ENCODE measurements at places on chromosomes 6 and 20. TPM values are rescaled to one million over a fixed set of nuclear protein-coding genes. Genes with fewer than 3 reads are reported as not detected.

DNA sequence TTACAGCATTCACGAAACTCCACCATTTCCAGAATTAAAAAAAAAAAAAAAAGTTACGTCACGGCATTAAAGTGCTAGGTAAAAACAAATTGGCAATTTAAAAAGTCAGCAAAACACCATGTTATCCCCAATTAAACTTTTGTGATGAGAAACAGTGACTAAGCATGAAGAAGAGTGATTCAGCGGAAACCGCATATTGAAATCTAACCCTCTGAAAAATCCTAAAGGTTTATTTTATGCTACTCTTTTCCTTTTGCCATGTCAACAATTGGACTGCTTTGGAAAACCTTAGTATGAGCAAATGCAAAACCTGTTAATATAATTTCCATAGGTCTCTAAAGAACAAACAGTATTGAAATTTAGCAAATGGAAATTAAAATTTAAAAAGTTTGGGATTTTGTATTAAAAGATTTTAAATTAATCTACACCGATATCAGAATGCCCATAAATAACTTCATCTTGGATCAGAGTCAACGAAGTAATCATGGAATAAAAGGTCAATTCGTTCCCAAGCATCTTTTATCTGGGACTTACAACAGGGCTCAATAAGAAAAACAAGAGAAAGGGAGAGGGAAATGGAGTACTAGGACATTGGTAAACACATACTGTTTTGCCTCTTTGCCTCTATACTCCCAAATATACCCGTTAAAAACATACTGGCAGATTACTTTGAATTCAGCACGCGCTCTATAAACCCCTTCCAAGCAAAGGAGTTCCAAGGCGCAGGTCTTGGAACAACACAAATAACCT, 1.1 kb downstream of the FBXO30 start:
- no peak for DNase-seq

- DNase-seq: no peak
Measured at GRCh38 chr6:110410511-110410910, 4.9 kb downstream of the DDO start.

- DNase-seq: no peak
Measured at GRCh38 chr6:129253242-129253641, 370.3 kb downstream of the LAMA2 start.

DNA sequence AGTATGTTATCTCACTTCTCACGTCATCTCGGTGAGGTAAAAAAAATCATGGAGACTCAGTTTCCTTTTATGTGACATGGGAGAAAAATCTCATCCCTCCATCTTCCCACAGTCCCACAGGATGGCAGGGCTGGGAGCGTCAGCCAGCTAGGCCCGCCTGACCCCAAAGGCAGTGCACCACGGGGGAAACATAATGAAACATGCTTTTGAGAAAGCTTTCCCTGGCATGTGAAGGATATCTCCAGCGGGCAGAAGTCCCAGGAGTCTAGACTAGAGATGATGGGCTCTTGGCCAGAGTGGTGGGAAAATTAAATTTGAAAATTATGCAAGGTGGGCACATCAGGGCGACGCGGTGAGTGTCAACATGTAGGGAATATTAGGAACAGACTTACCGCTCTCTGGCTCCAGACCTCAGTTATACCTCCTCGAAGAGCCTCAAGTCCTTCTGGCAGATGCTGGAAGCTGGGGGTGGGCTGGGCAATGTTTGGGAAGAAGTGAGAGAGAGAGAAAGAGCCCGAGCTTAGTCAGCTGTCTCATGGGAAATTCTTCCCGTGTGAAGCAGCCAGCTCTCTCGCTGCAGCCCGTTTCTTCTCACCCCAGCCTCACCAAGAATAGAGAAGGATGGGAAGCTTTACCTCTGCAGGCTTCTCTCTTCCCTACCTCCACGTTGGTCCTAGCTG, 52.3 kb downstream of the MOCS1 start:
- DNase-seq: no peak

DNA sequence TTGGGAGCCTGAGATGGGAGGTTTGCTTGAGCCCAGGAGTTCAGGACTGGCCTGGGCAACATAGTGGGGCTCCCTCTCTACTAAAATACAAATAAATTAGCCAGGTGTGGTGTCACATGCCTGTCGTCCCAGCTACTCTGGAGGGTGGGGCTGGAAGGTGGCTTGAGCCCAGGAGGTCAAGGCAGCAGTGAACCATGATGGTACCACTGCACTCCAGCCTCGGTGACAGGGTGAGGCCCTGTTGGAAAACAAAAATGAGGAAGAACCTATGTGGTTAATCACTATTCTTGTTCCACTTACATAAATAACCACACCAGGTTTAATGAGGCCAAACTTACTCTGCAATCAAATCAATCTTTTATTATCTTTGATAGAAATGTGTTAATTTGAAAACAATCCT, 5.4 kb downstream of the PPDPF start:
- no peak for DNase-seq

GRCh38 chr6:80940571-80940970, 811.9 kb downstream of the TENT5A start:
- no peak for DNase-seq

DNA sequence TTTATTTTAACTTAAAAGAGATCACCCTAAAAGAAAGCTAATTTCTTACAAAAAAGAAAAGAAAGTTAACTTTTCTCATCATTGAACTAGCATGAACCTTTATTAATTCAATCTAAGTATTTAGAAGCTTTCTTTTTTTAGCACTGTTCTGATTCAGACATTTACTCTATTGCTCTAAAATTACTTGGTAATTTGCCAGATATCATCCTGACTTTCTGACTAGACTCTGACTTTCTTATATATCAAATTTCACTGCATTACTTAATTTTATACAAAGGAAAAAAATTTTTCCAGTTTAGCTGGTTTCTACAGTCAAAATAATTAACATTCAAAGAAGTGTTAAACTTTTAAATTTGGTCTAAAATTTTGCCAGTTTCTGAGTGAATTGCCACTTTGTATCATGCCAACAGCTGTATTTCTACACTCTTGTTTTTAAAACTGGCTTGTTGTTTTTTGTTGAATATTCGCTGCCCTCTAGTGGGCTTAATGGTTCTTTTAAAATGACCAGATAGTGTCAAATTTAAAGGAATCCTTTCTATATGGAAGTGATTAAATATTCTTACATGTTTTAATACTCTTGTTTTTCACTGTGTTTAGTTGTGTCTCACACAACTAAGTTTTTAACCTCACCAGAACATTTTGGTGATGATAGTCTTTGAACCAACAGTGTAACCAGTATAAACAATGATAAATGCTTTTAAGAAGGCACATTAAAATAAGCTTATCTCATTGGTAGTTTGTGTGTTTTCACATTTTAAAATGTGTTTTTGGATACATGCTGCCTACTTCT, 102.0 kb downstream of the POPDC3 start:
- DNase-seq: no peak

DNA sequence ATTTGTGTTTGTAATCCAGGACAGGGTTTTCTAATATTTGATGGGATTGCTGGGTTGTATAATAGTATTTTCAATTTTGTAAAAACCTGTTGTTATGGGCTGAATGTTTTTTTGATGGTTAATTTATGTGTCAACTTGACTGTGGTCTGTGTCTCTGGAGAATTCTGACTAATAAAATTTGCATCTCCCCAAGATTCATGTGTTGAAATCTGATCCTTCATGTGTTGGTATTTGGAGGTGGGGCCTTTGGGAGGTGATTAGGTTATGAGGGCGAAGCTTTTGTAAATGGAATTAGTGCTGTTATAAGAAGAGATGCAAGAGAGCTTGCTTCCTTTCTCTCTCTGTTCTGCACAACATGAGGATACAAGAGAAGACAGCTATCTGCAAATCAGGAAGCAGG, 48.7 kb upstream of the SAMD5 start:
- no peak for DNase-seq

DNA sequence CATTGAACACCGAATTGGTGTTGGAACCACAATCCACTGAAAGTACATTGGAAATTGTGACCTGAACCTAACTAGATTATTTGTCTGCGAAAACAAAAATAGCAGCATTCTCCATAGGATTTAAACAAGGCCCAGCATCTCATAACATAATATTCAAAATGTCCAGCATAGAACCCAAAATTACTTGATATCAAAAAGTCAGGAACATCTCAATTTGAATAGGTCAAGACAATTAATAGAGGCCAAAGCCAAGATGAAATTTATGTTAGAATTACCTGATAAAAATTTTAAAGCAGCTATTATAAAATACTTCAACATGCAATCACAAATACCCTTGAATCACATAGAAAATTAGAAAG, 42.4 kb upstream of the CD2AP start:
- no peak for DNase-seq

DNA sequence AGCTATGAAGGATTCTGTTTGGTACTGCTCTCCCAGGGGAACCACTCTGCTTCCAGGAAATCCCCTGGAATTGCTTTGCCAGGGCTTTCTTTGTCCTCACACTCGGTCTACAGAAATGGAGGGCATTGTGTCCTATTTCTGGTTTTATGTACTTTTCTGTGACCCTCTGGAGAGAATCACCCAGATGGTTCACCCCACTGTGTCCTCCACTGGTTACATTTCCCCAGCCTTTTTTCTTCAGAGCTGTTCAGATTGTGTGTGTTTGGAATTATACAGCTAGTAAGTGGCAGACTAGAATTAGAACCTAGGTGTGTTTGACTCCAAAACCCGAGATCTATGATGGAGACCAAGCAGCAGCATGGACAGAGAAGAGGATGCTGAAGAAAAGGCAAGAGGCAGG, 80.8 kb downstream of the CD164 start:
- DNase-seq: no peak

- DNase-seq: peak; percentile 87
Measured at GRCh38 chr6:33126101-33126714, 50.4 kb downstream of the HLA-DPB1 start.

- no peak for DNase-seq
Measured at GRCh38 chr6:129130106-129130505, 247.2 kb downstream of the LAMA2 start.

- no peak for DNase-seq
Measured at GRCh38 chr20:57682184-57683101, 27.4 kb downstream of the PMEPA1 start.

GRCh38 chr6:27100921-27101320, 146.6 kb upstream of the PRSS16 start:
- no peak for DNase-seq

GRCh38 chr6:16286151-16286522, 47.8 kb downstream of the GMPR start:
- DNase-seq: no peak

GRCh38 chr20:59812286-59813125, 120.9 kb downstream of the SYCP2 start:
- DNase-seq: peak; percentile 29

The HAO1 gene
- total RNA-seq: not detected

The ADA gene
- 8.9 TPM for total RNA-seq

The CLPSL2 gene
- total RNA-seq: not detected

The OVOL2 gene
- total RNA-seq: not detected

The NR2E1 gene
- total RNA-seq: not detected

The OR2J3 gene
- total RNA-seq: not detected

All from Right ventricle myocardium superior (tissue), 1 donor.